ENCODE measurements at places on chromosomes 11 and 22. TPM values are rescaled to one million over a fixed set of nuclear protein-coding genes. Genes with fewer than 3 reads are reported as not detected.

LDHAL6A gene
- not detected for total RNA-seq

TESMIN gene
- 0.55 TPM for total RNA-seq

DNA sequence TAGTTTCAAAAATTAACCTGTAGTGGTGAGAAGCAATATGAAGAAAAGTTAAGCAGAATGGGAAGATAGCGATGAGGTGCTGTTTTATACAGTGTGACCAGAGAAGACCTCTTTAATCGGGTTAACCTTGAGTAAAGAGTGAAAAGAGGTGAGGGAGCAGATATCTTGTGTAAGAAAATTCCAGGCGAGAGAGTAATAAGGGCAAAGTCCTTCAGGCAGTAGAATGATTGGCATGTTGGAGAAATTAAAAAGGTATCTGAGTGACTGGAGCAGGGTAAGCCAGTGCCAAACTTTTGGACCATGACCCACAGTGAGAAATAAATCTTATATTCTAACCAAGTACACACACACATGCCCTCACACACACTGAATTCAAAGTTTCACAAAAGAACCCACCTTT lies 374.7 kb upstream of the LARGE1 start:
- no peak for DNase-seq

GLB1L2 gene
- 0.21 TPM for total RNA-seq

- DNase-seq = no peak
These were observed 9.0 kb upstream of the RRM1 start for GRCh38 chr11:4085575-4085974.

DNA sequence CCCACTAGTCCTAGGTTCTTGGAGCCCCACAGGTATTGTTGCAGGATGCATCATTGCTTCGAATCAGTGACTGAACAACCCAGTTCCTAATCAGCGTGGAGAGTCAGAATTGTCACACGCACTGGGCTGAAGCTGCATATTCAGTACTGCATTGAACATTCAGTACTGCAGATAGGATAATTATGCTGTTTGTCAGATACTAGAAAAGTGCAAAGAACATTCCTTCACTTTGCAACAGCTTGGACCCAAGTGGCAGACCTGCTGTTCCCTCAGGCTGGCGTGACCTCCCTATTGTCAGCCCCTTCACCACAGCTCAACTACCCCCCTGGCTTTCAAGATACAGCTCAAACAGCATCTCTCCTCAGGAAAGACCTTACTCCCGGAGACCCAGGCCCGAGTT lies 27.6 kb downstream of the NF2 start:
- DNase-seq = no peak

DNA sequence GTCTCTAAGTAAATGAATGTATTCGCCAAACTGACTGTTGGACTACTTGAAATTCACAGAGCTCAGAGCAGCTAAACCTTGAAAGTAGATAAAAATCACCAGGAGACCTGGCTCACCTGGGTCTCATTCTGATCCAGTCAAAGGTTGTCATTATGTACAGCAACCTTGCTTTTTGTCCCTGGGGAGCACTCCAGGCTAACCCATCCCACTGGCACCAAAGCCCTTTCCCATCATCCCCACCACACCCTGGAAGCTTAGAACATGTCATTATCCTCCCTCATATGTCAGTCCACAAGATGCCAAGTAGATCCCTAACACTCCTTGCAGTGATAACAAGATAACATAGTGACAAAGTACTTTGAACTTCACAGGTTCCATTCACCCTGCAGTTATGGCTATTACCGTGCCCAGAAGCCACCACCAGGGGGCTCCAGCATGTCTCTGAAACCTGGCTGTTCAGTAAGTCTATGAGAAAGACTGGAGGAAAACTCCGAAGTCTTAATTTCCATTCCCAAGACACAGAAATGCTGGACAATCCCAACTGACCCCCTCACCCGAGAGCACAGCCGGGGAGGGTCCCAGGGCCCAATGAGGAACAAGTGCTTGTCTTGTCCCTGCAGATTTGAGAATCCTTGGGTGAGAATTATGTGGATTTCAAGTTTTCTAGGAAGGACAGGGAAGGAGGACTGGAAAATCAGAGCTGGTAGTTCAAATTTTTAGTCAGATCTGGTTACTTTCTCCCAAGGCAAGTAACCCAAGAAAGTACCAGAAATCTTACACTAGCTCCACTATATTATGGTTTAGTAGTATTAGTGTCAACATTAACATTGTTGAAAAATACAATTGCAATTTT lies 43.0 kb upstream of the USP47 start:
- no peak for DNase-seq
